ENCODE measurements at places on chromosomes 7 and 10.

- DNase-seq = no peak
Measured at GRCh38 chr10:2342206-2342605, 604.9 kb upstream of the ADARB2 start.

GRCh38 chr7:3446786-3447185 lies 145.7 kb downstream of the SDK1 start:
- no peak for DNase-seq

DNA sequence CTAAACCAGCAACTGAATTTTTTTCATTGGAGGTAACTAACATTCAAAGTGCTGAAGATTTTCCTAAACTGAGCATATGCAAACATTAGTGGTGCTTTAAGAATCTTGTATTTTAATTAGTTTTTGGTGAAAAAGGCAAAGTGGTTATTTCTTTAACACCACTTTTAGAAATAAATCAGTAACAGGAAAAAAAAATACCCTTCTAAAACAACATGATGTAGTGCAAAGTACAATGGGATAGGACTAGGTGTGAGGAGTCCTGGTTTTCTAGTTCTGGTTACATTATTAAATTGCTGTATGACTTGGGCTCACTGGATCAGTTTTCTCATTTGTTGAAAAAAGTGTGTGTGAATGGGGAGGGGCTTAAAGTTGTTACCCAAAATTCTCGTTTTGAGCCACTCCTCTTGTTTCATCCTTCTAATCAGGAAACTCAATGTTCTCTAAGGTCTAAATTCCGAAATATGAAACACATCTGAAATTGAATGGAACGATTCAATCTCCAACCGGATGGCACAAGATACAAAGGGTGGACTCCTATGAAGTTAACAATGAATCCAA lies 1.8 kb downstream of the WASL start:
- no peak for DNase-seq

DNA sequence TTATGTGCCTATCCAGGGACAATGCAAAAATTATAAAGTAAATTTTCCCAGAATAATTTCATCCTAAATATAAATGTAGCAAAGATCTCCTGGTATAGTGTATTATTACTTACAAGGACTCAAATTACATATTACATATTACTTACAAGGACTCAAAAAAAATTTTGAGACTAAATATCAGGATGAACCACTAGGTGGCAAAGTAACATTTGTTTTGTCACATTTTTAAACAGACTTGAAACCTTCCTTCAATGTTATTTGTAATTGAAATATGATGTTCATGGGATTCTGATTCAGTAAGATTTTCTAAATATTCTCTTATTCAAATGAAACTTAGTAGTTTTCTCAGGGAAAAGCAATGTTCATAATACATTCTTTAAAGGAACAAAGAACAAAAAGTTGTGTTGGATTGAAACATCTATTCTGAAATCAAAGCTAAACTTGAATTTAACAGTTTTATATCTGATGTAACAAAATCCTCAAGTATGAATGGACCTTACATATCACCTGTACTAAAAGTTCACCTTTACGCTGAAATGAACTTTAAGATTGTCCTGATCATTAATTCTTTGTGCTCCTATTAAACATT lies 74.3 kb upstream of the GNAI1 start:
- peak; percentile 61 for DNase-seq

DNA sequence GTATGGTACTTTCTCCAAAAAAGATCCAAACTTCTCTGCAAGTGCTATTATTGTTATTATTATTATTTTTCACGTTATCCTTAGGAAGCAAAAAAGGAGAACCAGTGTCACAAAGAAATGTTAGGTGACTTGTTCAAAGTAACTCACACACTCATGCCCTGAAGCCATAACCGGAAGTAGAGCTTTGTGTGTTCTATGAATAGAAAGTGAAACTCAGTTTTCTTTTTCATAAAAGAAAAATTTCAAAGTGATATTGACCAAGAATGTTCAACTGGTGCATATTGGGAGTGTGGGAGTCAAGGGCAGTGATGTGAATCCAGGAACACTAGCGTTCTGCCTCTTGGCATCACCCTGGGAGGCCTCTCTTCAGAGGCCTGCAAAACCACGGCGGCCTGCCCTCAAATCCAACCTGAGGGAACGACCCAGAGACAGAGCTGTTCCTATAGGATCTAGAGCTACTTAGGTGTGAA lies 106.1 kb downstream of the PRKCQ start:
- no peak for DNase-seq

- DNase-seq = no peak
Measured at GRCh38 chr10:114370966-114371365, 33.3 kb downstream of the AFAP1L2 start.

DNA sequence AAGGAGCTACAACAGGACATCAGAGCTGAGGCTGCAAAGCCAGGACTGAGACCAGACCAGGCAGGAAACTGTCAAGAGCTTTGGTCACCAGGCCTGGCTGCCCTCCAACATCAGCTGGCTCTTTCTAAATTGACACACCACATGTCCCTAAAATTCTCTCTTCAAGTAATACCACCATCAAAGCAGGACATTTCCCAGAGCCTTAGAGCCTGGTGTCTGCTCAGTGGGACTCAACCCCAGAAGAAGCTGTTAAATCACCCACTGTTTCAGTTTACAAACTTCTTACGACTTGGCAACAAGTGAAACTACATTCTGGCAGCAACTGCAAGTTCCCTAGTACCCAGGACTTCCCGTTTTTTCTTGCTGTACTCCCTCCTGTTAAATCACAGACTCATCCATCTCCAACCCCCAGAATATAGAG lies 3.8 kb upstream of the IL6 start:
- no peak for DNase-seq

- no peak for DNase-seq
Measured at GRCh38 chr10:8556321-8556720, 501.8 kb downstream of the GATA3 start.

DNA sequence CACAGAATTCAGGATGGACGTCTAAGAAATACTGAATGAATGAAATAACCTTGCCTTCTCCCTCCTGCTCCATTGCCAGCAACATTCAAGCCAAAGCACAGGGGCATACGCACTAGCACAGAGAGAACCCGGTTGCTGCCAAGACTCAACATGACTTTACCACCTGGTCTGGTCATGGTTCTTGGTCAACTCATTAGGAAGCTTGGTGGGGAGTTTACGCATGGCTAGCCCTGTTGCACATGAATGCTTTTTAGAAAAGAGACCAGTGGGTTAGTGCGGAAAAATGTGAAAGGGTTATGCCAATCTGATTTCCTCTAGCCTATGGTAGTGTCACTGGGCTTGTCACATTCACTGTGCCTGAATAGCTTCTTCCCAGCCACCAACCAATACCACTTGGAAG lies 187.6 kb upstream of the NEBL start:
- DNase-seq = no peak

DNA sequence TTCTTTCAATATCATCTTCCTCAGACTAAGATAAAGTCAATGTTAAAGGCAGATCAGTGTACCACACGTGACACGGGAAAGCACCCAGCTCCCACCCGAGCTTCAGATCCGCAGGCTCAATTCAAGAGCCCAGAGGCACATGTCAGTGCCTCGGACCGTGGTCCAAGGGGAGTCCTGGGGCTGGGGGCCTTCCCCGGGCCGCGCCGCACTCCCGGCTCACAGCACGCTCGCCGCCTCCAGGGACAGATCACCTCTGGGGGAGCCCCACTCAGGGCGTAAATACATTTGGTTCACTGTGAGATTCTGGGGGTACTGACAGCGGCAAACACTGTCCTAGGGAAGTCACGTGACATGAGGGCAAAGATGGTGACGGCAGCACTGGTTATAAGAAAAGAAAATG lies 10.8 kb downstream of the BNIP3 start:
- DNase-seq = no peak

GRCh38 chr7:108193594-108194498 lies 63.7 kb upstream of the LAMB4 start:
- DNase-seq = peak; percentile 50

- no peak for DNase-seq
Measured at GRCh38 chr7:135831455-135832195, 83.0 kb upstream of the FAM180A start.

DNA sequence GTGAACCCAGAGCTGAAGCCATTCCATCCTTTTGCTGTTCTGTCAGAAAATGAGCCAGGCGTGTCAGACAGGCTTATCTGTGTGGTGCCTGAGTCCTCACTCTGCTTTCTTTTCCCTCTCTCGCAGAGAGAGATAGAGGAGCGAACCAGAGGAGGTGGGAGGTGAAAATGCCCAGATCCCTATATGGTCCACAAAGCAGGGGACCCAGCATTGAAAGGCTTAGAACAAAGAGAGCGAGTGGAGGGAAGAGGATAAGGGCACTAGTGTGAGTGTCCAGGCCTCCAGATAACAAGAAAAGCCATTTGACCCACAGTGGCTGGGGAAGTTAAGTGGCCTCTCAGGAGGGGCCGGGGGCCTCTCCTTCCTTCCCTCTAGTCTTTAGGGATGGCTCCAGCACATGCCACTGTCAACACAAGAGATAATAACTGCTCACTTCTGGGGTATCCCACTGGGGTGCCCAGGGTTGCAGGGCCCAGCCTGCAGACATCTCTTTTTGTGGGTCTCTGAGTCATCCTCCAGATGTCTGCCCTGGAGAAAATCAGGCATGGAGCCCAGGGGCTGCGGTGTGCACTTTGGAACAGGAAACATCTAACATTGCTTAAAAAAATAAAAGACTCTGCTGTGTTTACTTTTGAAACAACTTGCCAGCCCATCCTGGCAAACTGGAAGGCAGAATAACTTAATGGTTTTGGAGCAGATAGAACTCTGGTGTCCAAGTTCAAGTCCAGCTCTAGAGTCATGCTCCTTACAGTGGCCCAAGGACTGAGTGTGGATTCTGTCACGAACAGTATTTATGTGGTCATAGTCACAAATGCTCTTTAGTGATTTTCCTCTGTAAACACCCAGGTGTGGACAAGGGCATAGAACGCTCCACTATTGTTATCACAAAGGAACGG lies 189.5 kb downstream of the CXCL12 start:
- DNase-seq = no peak

- DNase-seq = no peak
Measured at GRCh38 chr7:151752816-151753595, 123.9 kb downstream of the PRKAG2 start.

DNA sequence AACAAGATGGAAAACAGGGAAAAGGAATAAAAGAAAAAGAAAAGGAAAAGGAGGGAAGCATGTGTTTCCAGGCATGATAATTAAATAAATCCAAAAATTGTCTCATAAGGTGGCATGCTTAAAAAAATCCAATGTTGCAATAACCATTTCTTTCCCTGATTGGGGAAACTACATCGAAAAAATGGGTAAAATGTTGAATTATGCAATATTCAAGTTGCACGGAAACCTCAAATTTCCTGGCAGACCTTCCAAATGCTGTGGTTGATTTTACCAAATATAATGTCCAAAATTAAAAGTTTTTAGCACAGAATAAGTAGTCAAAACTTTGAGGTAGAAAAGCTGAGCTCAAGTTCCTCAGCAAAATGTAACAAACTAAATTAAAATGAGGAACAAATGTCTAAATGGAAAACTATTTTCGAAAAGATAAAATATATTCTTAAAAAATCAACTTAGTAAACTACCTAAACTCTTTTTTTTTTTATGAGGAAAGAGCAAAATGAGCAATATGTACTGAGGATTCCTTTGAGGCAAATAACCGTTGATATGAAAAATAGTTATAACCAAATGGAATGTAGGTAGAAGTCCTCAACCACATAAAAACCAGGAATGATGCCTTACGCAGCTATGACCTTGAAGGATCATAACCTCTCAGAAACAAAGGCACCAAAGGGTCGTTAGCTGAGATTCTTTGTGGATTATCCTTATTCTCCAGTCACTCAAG lies 52.6 kb downstream of the MACC1 start:
- no peak for DNase-seq

DNA sequence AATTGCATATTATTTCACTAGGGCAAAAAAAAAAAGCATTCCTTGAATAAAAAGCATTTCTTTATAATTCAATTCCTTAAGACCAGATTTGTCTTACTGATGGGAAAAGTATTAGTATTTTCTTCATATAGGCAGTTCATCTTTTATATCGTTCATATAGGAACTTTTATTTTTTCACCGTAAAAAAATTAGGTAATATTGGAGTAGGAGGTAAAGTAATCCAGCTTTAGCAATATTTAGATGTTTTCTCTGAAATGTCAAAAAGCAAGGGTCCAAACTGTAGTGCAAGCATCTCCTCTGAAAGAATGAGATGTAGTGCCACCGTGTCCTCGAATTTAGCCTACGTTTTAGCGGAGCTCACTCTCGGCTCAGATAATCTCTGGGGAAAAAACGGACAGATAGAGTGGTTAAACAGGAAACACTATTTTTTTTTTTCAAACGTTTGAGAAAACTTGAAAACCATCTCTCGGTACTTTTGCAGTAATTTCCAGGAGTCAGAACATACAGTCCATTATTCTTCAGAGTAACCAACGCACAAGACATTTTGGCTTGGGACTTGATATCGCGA lies 5.5 kb upstream of the SPAG6 start:
- DNase-seq = no peak

GRCh38 chr7:110347081-110347480 lies 743.8 kb upstream of the LRRN3 start:
- no peak for DNase-seq

- no peak for DNase-seq
Measured at GRCh38 chr7:78563191-78563590, 764.6 kb downstream of the PHTF2 start.

GRCh38 chr10:75398692-75399460 lies 2.7 kb downstream of the ZNF503 start:
- DNase-seq = no peak

DNA sequence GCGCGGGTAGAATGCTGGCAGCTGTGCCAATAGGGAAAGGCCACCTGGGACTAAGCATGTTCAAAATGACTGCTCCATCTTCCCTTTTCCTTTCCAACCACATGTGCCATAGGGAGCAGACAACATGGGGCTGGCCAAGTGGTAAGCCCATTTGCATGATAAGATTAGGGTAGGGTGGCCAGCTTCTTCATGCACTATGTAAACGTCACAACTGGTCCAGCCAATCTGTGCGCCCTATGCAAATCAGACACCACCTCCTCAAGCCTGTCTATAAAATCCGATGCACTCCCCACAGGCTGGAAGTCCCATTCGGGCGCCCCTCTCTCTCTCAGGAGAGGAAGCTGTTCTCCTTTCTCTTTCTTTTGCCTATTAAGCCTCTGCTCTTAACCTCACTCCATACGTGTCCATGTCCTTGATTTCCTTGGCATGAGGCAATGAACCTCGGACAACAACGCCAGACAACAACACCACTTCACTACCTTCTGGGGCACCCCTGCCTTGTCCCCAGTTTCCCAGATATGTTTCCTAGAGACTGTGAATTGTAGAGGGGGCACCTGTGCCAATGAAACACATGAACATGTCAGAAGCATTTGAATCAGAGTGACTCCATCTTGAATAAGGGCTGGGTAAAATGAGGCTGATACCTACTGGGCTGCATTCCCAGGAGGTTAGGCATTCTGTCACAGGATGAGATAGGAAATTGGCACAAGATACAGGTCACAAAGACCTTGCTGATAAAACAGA lies 19.1 kb upstream of the EXOC6 start:
- DNase-seq = no peak

DNA sequence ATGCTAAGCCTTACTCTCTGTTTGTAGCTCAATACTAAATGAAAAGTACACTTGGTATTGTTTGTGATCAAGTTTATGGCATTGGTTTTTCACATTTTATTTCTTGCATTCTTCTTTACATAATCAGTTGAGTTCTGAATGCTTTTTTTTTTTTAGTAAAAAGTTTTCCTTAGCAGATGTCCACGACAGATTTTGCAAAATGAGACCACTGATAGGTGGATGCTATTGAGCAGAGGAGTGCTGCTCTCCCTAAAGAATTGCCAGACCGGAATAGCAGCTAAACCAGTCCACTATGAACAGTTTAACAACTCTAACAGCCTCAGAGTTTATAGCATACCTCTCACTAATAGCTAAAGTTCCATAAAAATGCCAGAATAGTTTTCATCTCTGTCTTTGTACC lies 225.1 kb upstream of the CACNA2D1 start:
- no peak for DNase-seq
